Stimulated activated CD4-positive, alpha-beta T cell treated with anti-CD3 and anti-CD28 coated beads, Interleukin-1b, Interleukin-23, amount 100 ng/mL, for 24 hours (primary cell): ENCODE measurements at places on chromosomes 4 and X.

DNA sequence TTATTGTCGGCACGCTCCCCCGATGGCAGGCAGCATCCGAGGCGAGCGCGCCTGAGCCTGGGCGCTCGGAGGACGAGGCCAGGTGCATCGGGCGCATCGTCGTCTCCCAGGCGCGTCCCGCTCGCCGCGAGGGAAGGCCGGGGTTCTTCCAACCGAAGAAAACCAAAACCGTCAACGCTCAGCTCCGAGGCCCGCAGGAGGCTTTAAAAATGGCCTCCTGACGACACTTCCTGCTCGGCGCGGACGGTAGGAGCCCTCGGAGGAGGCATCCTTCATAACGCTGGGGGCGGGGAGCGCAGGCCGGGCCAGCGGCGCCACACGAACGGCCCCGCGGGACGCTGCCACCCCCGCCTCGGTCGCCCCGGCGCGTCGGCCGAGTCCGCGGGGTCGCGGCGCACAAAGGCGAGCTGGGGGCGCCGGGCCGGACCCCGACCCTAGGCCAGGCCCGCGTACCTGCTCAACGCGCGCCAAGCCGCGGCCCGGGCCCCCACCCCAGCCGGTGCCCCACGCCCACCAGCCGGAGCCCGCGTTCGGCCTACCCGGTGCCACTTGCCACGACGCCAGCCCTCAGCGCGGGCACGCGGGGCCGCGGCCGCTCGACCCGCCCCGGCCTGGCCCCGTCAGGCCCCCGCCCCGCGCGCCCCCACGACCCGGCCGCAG is 501 bp downstream of the ZNF518B start:
- peak; percentile 38 for DNase-seq

DNA sequence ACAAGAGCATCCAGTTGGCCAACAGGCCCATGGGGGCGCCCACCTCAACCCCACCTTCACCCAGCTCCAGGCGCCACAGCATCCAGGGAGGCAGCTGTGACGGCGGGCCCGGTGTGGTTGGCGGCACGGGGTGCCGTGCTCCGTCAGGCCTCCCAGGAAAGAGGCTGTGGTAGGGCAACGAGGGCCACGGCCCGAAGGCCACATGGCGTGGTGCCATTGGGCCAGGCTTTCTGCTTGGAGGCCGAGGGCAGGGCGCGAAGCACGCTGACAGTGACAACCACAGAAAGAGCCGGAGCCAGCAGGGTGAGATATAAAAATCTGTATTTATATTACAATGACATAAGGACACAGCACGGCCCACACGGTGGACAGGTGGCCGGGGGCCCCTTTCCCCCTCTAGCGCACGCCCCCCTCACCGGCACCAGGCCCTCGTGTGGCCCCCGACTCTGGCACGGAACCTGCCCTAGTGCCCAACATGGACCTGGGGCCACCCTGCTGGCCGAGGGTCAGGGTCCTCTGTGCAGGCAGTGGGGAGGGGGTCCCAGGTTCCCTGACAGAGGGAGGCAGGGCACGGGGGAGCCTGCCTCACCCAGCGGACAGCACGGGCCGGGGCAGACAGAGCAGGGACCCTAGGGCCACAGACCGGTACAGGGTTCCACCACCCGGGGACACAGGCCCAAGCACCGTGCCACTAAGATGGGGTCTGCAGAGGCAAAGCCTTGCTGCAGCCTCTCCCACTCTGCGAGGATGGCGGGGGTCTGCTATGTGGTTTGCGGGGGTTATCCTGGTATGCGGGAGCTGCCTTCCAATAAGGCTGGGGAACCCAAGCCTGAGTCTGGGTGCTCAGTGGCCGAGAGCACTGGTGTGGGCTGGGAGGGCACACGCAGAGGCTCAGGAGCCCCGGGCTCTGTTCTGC is 5.5 kb upstream of the HAUS3 start:
- DNase-seq, result no peak

DNA sequence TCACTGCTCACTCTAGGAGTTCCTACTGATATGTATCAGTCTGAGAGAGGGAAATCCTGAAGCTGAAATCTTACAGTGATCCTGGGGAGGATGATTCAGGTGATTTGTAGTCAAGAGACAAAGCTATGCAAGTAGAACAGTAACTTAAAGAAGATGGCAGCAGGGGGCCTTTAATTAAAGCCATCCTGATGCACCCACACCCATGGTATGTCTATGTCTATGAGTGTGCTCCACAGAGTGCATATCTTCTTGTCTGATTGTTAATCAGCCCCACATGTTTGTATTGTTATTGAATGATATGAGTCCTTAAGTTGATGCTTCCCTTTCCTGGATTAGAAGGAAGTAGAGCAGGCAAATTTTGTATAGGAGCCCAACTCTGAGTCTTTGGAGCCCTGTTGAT is 78.8 kb downstream of the NHS start:
- DNase-seq, result no peak

DNA sequence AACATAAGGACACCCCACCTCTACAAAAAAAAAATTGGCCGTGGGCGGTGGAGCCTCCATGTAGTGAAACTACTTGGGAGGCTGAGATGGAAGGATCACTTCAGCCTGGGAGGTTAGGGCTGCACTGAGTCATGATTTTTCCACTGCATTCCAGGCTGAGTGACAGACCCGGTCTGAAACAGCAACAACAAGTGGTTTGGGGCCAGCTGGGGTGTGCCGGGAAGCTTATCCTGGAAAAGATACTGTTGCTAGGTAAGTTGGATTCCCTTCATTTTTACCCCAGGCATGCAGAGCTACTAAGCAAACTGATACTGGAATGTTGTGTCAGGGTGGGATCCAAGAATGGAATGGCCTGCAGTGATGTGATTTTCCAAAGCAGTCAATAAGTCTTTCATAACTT is 57.0 kb downstream of the XAGE2 start:
- no peak for DNase-seq

DNA sequence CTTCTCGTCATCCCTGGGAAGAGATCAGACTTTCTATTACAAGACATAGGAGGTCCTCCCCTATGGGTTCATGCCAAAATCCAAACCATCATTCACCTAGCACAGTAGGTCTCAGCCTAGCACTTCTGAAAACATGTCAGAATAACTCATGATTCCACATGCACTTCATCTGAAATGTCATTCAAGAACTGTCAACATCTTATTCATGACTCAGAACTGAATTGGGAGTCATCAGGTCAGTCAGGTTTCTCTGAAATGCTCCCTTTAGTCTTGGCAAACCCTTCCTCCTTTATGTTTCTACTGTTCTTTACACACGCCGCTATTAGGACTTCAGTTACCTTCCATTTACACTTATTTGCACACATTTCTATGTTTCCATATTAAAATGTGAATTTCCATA is 67.2 kb downstream of the ANTXR2 start:
- DNase-seq, result no peak

- DNase-seq, result no peak
Observed at GRCh38 chrX:46029777-46030176, 515.4 kb downstream of the ZNF674 start.
